ENCODE measurements at places on chromosomes 1 and 21.

DNA sequence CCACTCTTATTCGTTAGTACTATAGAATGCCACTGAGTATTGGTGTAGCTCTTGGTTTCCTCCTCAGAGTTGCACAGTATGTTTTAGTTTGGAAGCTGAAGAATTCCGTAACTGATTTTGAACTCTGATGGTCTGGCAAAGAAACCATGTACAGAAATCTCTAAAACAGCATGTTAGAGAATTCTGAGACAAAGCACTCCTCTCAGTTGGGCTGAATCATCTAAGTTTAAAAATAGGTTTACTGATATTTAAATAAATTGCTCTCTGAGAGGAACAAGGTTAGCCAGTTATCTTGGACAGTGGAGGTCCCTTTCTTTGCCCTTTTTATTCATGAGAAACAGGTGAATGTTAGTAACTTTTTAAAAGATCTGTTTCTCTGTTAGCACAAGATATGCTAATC, 43.8 kb downstream of the NCF2 start:
- no peak for DNase-seq

- no peak for DNase-seq
Measured at GRCh38 chr1:173266841-173267240, 59.7 kb upstream of the TNFSF4 start.

GRCh38 chr1:93427656-93428055, 20.3 kb upstream of the FNBP1L start:
- no peak for DNase-seq

GRCh38 chr1:28582248-28582615, 9.8 kb upstream of the RAB42 start:
- DNase-seq: no peak

DNA sequence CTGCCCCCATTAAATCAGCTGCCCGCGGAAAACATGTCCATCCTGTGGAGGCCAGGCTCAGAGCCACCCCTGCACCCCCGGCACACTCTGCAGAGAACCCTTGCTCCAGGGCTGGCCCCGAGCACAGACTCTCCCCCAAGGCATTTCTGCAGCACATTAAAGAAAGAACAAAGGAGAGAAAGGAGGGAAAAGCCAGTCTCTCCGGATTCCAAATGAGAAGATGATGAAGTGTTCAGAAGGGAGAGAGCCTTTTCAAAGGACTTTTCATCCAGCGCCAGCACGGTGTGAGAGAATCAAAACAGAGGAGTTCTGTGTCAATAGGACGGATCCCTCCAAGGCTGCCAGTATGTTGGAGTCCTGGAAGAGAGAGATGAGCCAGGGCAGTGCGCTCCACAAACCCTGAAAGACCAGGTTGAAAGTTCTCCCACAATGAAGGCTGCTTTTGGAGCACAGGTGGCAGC, 498.3 kb downstream of the NPHP4 start:
- no peak for DNase-seq

DNA sequence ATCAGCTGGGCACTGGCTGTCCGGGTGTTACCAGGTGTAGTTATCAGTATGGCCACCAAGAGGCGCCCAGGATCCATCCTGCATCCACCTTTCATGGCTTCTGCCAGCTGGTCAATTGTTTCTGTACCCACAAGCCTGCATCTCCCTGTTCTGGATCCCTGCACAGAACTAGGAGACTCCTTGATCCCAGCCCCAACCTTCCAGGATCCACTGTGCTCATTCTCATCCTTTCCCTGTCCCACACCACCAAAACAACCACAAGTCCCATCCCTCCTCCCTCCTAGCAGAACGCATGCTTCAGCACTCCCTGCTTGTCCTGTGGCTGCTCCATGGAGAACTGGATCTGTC, 27.2 kb upstream of the FOXE3 start:
- no peak for DNase-seq

DNA sequence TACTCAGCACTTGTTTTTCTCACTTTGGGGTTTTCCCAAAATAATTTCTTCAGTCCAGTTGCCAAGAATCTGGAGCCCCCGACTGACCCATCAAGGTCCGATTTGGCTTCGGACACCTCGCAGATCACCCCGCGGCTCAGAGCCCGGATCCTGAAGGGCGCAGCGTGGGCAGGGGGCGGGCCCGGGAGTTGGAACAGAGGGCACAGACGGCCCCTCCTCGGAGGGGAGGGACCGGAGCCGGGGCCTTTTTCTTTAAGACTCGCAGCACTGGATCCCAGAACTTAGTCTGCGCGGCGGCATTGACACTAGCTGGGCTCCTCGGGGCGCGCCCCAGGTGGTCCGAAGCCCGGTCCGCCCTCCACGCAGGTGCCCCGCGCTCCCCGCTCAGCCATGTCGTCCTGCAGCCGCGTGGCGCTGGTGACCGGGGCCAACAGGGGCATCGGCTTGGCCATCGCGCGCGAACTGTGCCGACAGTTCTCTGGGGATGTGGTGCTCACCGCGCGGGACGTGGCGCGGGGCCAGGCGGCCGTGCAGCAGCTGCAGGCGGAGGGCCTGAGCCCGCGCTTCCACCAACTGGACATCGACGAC, at the start of gene CBR3:
TSS of gene CBR3 (plus strand) at position 277 of the 588 bp plus-strand sequence. CDS start at position 391, 114 bp downstream.
- DNase-seq: no peak

GRCh38 chr1:186799689-186800054, 29.1 kb upstream of the PLA2G4A start:
- DNase-seq: no peak

DNA sequence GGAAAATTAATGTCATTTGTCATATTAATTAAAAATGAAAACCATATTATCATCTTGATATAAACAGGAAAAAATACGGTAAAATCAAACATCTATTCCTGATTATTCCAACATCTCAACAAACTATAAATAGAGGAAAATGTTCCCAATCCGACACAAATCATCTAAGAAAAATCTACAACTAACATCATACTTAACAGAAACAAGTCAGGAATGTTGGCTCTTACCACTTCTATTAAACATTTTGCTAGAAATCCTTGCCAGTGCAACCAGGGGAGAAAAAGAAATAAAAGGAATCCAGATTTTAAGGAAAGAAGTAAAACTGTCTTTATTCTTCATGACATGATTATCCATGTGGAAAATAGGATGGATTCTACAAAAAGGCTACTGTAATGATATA, 77.0 kb upstream of the IRF2BP2 start:
- no peak for DNase-seq
